T-helper 17 cell (primary cell): ENCODE measurements at places on chromosomes 3 and 15. TPM values are rescaled to one million over a fixed set of nuclear protein-coding genes. Genes with fewer than 3 reads are reported as not detected.

GRCh38 chr3:59798372-59799086, 748.7 kb upstream of the CFAP20DC start:
- H3K4me3 ChIP-seq, result no peak overlapping the region
- H3K27ac ChIP-seq, result no peak overlapping the region
- no peak for DNase-seq
- no peaks in the 10 kb centered on the region for H3K27me3 ChIP-seq
- no peaks in the 10 kb centered on the region for H3K36me3 ChIP-seq

DNA sequence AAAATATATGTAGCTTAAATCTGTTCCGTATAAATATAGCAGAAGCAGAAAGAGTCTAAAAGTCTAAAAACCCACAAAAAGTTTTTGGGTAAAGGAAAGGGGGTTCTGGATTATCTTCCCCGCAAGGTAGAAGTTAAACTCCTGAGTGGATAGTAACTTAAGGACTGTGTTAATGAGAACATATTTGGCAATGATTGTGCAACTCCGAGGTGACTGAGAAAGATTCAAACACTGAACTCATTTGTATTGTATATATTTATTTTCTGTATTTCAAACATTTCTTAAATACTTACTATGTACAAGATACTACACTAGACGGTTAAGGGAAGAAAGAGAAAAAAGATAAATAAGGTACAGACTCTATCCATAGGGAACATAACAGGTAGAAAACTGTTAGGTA, 72.7 kb upstream of the PPIB start:
- H3K4me3 ChIP-seq, result no peak overlapping the region
- H3K27ac ChIP-seq, result no peak overlapping the region
- H3K27me3 ChIP-seq, result no peaks in the 10 kb centered on the region
- DNase-seq, result no peak

DNA sequence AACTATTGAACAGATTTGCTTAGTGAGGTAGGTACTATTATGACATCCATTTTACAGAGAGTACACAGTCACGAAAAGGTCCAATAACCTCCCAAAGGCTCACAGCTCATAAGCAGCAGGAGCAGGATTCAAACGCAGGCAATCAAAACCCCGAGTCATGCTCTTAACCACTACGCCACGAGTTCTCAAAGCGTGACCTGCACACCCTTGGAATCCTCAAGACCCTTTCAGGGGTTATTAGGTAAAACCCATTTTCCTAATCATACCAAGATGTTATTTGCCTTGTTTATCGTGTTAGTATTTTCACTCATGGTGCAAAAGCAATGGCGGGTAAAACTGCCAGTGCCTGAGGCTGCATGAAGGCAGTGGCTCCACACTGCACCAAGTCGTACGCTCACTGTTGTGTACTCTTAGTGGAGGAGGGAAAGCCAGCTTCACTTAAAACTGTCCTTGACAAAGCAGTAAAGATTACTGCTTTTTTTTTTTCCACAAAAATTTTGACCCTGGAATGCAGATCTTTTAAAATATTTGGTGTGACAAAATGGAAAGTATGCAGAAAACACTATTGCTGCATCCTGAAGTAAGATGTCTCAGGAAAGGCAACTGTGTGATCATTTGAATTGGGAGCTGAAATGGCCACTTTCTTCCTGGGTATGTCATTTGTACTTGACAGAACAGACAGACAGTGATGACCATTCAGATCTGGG, 96.1 kb downstream of the IGF2BP2 start:
- DNase-seq, result no peak
- no peak overlapping the region for H3K27ac ChIP-seq
- H3K4me3 ChIP-seq, result no peak overlapping the region

GRCh38 chr3:70999730-71000129, 583.8 kb downstream of the FOXP1 start:
- no peak for DNase-seq
- peaks cover 9% of the 10 kb centered on the region for H3K36me3 ChIP-seq
- H3K4me3 ChIP-seq, result no peak overlapping the region
- H3K27ac ChIP-seq, result no peak overlapping the region
- H3K27me3 ChIP-seq, result no peaks in the 10 kb centered on the region

- peaks cover 2% of the 10 kb centered on the region for H3K36me3 ChIP-seq
- DNase-seq, result no peak
- no peak overlapping the region for H3K4me3 ChIP-seq
- H3K27me3 ChIP-seq, result no peaks in the 10 kb centered on the region
- no peak overlapping the region for H3K27ac ChIP-seq
- no peaks in the 10 kb centered on the region for H3K4me1 ChIP-seq
Observed at GRCh38 chr3:131091768-131092167, 65.1 kb downstream of the NEK11 start.

DNA sequence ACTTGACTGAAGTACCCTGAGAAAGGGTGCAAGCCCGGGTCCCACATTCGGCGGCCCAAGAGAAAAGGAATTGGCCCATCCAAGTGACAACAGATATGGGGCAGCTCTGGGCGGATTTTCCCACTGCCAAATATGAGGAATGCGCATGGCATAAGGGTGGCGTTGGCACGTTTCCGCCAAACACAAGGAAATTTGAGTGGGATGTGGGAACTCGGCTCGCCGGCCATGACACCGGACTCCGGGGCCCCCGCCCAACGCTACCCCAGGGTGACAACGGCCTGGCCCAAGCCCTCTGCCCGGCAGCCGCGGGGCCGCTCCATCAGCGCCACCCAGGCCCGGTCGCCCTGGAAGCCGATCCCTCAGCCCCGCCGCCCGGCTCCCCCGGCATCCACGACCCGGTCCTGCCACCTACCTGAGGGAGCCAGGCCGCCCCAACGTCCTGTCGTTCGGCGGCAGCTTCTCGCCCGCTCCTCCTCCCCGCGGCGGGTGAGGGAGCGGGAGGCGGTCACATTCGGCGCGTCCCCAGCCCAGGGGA, 449 bp downstream of the RAF1 start:
- peaks cover 30% of the 10 kb centered on the region for H3K4me1 ChIP-seq
- H3K27ac ChIP-seq, result peak overlapping the region; percentile 98
- peaks cover 7% of the 10 kb centered on the region for H3K36me3 ChIP-seq
- peak overlapping the region; percentile 98 for H3K4me3 ChIP-seq
- no peaks in the 10 kb centered on the region for H3K27me3 ChIP-seq

- no peaks in the 10 kb centered on the region for H3K27me3 ChIP-seq
- no peak overlapping the region for H3K4me3 ChIP-seq
- H3K36me3 ChIP-seq, result peaks cover 3% of the 10 kb centered on the region
- no peak for DNase-seq
- no peak overlapping the region for H3K27ac ChIP-seq
Observed at GRCh38 chr15:31235311-31236183, 91.1 kb upstream of the KLF13 start.

- H3K4me1 ChIP-seq, result no peaks in the 10 kb centered on the region
- no peaks in the 10 kb centered on the region for H3K36me3 ChIP-seq
- H3K4me3 ChIP-seq, result no peak overlapping the region
- no peak overlapping the region for H3K27ac ChIP-seq
- no peak for DNase-seq
- no peaks in the 10 kb centered on the region for H3K27me3 ChIP-seq
Observed at GRCh38 chr3:95151590-95151989, 1088.7 kb downstream of the NSUN3 start.

DNA sequence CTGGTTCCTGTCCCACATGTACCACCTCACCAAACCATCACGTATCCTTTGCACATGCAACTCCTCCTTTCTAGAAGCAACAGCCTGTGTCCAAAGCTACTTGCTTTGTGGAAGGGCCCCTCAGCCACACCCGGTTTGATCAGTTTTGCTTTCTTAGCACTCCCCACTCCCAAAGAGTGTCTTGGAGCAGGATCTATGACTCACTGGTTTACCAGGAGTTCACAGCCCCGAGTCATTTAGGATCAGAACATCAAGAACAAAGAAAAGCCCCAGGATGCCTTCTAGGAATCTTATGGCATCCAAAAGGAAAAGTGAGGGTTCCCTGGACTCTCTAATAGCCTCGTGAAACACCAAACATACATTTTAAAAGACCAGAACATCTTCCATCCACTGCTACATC, 50.7 kb upstream of the IGF1R start:
- peaks cover 9% of the 10 kb centered on the region for H3K4me1 ChIP-seq
- H3K27ac ChIP-seq, result no peak overlapping the region
- no peak overlapping the region for H3K4me3 ChIP-seq
- H3K27me3 ChIP-seq, result peaks cover 23% of the 10 kb centered on the region

GRCh38 chr3:143849854-143850549, 1.7 kb upstream of the SLC9A9 start:
- H3K36me3 ChIP-seq, result peaks cover 2% of the 10 kb centered on the region
- no peaks in the 10 kb centered on the region for H3K27me3 ChIP-seq
- peak overlapping the region; percentile 99 for H3K4me3 ChIP-seq

GRCh38 chr3:154801729-154802128, 278.4 kb upstream of the MME start:
- no peak overlapping the region for H3K27ac ChIP-seq
- H3K4me3 ChIP-seq, result no peak overlapping the region
- H3K4me1 ChIP-seq, result no peaks in the 10 kb centered on the region
- no peaks in the 10 kb centered on the region for H3K36me3 ChIP-seq
- no peak for DNase-seq

GRCh38 chr3:177905173-177906125, 630.8 kb upstream of the KCNMB2 start:
- DNase-seq, result no peak
- no peak overlapping the region for H3K4me3 ChIP-seq
- no peaks in the 10 kb centered on the region for H3K27me3 ChIP-seq
- H3K4me1 ChIP-seq, result no peaks in the 10 kb centered on the region
- no peak overlapping the region for H3K27ac ChIP-seq

- H3K36me3 ChIP-seq, result no peaks in the 10 kb centered on the region
- H3K4me3 ChIP-seq, result no peak overlapping the region
- no peak for DNase-seq
- H3K4me1 ChIP-seq, result peaks cover 29% of the 10 kb centered on the region
- H3K27me3 ChIP-seq, result no peaks in the 10 kb centered on the region
Observed at GRCh38 chr3:23874359-23875112, 42.3 kb downstream of the NKIRAS1 start.

DNA sequence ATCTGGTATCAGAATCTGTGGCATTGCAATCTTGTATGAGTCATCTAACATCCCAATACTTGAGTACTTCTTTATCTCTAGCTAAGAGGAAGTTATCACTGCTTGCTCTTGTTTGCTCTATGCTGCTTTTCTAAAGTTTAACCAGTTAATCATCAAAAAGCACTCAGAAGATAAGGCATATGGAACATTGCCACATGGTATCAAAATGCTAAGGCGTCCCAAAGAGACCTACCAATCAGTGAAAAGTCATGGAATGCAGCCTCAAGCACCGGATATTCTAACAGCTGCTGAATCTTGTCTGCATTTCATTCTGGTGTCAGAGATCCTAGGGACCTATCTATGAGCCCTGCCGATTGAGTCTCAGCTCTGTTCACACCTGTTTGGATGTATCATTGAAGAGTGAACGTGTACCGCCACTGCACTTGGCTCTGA, 192.8 kb downstream of the ARPP21 start:
- H3K27me3 ChIP-seq, result no peaks in the 10 kb centered on the region
- no peaks in the 10 kb centered on the region for H3K4me1 ChIP-seq
- no peaks in the 10 kb centered on the region for H3K36me3 ChIP-seq
- no peak overlapping the region for H3K27ac ChIP-seq
- no peak overlapping the region for H3K4me3 ChIP-seq
- DNase-seq, result no peak

- DNase-seq, result no peak
- H3K27ac ChIP-seq, result no peak overlapping the region
- no peak overlapping the region for H3K4me3 ChIP-seq
- H3K27me3 ChIP-seq, result no peaks in the 10 kb centered on the region
- no peaks in the 10 kb centered on the region for H3K36me3 ChIP-seq
Observed at GRCh38 chr15:100650685-100651084, 48.3 kb downstream of the ASB7 start.

- no peak overlapping the region for H3K27ac ChIP-seq
- no peak overlapping the region for H3K4me3 ChIP-seq
- peaks cover 7% of the 10 kb centered on the region for H3K4me1 ChIP-seq
- peaks cover 31% of the 10 kb centered on the region for H3K27me3 ChIP-seq
- H3K36me3 ChIP-seq, result peaks cover 4% of the 10 kb centered on the region
Observed at GRCh38 chr15:48861813-48862431, 16.0 kb upstream of the EID1 start.

DNA sequence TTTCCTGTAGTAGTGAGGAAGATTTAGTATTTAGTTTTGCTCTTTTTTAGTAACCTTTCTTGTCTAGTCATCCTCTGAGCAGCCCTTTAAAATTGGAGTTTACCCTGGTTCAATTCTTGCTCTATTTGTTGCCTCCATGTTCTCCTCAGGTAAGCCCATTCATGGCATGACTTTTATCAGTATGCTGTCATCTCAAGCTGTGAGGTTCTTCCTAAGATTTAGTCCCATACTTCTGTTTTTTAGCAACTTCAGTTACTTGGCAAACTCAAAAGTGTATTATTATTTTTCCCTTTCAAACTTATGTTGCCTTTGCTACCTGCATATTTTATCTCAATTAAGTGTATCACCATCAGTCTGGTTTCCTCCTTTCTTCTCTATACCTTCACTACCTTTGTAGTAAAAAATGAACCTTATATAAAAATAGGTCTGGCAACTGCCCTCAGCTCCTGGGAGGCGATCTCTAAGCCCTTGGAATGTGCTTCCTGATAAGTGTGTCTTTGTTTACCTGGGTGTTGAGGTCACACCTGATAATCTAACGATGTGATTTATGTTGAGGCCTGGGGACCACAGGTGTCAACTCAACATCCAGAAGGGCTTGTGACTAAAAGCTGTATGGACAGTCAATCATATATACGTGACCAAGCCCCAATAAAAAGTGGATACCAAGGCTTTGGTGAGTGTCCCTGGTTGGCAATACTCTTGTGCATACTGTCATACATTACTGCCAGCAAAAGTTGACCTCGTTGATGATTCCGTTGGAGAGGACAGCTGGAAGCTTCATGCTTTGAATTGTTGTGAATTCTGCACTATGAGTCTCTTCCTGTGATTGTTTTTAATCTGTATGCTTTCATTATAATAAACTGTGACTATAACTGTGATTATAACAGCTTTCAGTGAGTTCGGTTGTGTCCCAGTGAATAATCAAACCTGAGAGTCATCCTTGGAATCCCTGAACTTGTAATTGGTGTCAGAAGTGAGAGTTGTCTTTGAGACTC, 3.9 kb downstream of the NSUN3 start:
- H3K4me3 ChIP-seq, result peak overlapping the region; percentile 19
- no peak for DNase-seq
- peak overlapping the region; percentile 56 for H3K27ac ChIP-seq
- H3K4me1 ChIP-seq, result peaks cover 40% of the 10 kb centered on the region
- peaks cover 8% of the 10 kb centered on the region for H3K36me3 ChIP-seq

DNA sequence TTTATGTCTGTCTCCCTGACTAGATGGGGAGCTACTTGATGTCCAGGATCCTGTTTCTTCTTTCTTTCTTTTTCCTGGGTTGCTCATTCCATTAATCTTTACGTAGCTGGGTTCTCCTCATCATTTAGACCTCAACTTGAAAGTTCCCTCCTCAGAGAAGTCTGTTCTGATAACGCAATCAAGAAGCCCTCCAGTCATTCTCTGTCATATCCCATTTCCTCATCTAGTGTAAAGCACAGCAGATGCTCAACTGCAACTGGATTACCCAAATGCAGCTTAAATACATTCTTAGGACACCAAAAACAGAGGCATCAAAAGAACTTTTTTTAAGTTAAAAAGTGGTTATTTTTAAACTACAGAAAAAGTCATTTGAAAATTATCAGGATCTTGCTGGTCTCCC, 51.7 kb upstream of the ST3GAL6 start:
- no peak for DNase-seq
- no peaks in the 10 kb centered on the region for H3K4me1 ChIP-seq
- H3K4me3 ChIP-seq, result no peak overlapping the region
- no peaks in the 10 kb centered on the region for H3K36me3 ChIP-seq
- peaks cover 31% of the 10 kb centered on the region for H3K27me3 ChIP-seq

- no peak for DNase-seq
- H3K27me3 ChIP-seq, result peaks cover 61% of the 10 kb centered on the region
- H3K27ac ChIP-seq, result no peak overlapping the region
- H3K4me1 ChIP-seq, result peaks cover 18% of the 10 kb centered on the region
- H3K36me3 ChIP-seq, result peaks cover 10% of the 10 kb centered on the region
Observed at GRCh38 chr3:185823078-185824044, 1.5 kb downstream of the IGF2BP2 start.

The DHX30 gene
- 74.2 TPM for total RNA-seq

The DUOX1 gene
- 0.42 TPM for total RNA-seq

The MAP1A gene
- 5.3 TPM for total RNA-seq

The PROS1 gene
- total RNA-seq, result 7.4 TPM

The NDN gene
- total RNA-seq, result not detected
